ENCODE measurements at places on chromosomes 2 and 18.

DNA sequence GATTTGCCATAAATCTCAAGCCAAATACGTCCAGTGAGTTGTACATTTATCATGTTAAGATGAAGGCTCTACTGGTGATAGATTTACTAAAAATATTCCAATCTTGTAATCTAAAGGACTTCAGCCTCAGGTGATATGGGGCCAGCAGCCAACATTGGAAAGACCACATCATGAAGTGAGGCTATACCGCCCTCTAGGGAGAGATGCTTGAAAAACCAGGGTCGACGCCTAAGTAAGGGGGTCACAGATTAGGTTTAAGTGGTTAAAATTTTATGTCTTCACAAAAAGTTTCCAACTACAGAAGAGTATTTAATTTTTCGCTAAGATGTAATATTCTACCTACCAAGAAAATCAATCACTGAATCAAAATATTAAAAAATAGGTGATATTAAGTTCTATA is 33.3 kb downstream of the DOCK10 start:
- DNase-seq = no peak

GRCh38 chr2:172864182-172864581 is 128.5 kb downstream of the RAPGEF4 start:
- DNase-seq = no peak

DNA sequence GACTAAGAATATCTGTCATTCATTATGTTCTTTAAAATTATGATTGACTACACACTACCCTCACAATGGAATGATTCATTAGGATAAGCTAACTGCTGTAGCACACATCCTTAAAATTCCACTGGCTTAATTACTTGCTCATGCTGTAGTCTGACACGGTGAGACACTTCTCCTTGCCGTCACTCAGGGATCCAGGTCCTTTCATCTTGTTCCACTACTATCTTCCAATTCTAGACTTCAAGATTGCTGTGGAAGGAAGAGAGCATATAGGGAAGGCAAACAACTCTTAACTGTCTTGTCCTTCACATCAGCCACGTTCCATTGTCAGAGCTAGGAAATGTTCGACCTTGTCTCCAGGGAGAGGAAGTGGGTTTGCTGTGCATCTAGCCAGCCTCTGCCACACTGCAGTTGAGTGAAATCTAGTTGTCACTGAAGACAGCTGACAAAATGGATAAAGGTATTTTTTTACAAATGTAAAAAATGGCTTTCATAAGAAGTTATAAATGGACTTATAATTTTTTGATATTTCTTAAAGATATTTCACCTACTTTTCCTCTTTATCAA is 30.1 kb downstream of the GREB1L start:
- no peak for DNase-seq

DNA sequence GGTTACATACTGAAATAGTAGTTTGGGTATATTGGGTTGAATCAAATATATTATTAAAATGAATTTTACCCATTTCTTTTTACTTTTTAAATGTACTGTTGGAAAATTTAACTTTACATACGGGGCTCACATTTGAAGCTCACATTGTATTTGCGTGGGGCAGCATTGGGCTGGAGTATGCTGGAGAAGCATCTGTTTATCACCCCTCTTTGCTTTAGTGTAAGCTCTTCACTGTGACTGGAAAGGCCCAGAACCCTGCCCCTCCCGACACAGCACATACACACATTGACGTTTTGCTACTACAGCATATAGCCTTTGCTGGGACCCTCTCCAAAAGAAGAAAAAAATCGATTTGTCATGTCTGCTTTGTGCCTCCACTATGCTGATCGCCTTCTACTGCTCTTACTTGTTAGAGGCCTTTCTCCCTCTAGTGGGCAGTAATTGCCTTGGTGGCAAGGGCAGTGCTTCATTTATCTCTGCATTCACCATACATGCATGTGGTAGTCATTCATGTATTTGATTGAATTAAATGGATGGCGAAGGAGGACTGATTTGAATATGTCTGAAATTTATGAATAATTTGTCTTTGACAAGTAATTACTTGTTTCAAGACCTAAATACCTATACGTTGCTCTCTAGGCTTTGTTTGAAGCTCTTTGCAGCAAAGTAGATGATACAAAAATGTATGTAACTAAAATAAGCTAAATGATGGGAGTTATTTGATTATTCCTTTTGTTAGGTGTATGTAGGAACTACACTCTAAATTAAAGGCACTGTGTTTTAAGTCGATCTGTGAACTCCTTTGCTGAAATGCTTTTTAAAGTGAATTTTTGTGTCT is 37.4 kb downstream of the VAPA start:
- DNase-seq = no peak

GRCh38 chr18:50071397-50071796 is 123.5 kb downstream of the MYO5B start:
- no peak for DNase-seq
